Fibroblast of upper back skin (primary cell): ENCODE measurements at places on chromosomes 6 and 20.
A peak's percentile ranks its signal among the peaks of the same experiment; 100 is the strongest.

DNA sequence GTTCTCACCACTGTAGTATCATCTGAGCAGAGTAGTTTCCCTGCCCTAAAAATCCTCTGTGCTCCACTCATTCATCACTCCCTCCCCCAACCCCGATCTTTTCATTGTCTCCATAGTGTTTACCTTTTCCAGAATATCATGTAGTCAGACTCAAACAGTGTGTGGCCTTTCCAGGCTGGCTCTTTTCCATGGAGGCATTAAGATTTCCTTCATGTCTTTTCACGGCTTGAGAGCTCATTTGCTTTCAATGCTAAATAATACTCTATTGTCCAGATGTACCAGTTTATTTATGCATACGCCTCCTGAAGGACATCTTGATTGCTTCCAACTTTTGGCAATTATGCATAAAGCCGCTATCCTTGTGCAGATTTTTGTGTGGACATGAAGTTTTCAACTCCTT lies 235.8 kb downstream of the PHACTR1 start:
- no peak for DNase-seq

GRCh38 chr20:4170621-4171537 lies 155.5 kb upstream of the RNF24 start:
- DNase-seq: no peak

DNA sequence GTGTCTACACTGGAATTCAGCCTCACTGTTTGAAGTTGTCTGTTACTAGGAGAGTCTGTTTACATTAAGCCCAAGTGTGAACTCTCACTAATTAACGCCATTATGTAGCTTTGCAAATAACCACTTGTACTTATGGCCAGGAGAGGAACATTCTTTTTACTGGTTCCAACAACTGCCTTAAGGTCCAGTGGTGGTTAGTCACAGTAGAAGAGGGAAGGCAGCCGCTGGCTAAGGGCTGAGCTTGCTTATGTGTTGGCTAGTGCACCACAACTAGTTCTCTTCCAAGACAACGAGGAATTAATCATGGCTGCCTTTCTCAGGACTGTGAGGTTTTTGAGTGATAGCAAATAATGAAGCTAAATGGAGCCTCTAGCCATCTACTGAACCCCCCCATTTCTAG lies 14.9 kb upstream of the SLC22A23 start:
- DNase-seq: peak; percentile 44

- no peak for DNase-seq
Observed at GRCh38 chr6:33975661-33976436, 170.0 kb downstream of the GRM4 start.

DNA sequence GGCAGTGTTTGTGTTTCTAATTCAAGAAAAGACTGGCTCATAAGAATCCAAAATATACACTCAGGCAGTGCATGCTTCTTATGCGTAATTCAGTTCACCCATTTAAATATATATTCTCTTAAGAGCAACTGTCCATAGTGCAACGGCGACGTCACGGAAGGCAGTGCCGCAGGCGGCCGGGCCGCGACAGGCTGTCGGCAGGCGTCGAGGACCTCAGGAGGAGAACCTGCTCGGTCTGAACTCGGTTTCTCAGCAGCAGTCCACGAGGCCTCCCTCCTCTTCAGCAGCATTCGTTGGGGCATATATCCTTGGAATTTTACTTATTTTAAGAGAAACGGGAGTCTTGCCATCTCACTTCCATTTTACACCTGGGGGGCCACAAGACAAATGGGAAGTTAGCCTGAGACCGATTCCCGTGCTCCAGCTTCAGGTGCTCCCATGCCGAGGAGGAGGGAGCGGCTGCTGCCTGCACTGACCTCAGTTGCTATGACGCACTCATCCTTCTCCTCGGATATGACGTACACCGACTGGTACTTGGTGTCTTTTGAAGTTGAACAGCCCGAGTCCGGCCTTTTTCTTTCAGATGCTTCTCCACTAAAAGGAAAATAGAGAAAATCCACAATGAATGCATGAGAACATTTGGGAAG lies 8.2 kb downstream of the DLL1 start:
- DNase-seq: no peak

GRCh38 chr6:151205721-151206600 lies 33.8 kb upstream of the AKAP12 start:
- no peak for DNase-seq

- DNase-seq: peak; percentile 13
Observed at GRCh38 chr20:34997131-34997561, 41.5 kb downstream of the MYH7B start.

DNA sequence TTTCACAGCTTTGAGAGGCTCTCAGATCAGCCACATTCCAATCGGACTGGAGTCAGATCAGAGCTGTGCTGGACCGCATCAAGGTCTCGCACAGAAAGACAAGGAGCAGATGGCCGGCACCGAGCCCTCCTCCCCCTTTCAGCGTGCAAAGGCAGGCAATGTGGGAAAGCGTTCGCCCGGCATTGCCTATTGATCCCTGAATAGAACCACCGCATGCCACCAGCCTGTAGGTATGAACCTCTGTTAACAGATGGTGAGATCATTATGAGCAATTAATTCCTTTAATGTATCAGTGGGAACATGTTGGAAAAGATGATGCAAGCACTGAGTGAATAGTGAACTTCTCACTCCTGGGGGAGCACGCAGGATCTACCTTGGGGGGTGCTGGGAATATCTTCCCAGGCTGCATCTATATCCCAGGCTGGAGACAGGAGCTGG lies 117.5 kb upstream of the ID4 start:
- peak; percentile 81 for DNase-seq

DNA sequence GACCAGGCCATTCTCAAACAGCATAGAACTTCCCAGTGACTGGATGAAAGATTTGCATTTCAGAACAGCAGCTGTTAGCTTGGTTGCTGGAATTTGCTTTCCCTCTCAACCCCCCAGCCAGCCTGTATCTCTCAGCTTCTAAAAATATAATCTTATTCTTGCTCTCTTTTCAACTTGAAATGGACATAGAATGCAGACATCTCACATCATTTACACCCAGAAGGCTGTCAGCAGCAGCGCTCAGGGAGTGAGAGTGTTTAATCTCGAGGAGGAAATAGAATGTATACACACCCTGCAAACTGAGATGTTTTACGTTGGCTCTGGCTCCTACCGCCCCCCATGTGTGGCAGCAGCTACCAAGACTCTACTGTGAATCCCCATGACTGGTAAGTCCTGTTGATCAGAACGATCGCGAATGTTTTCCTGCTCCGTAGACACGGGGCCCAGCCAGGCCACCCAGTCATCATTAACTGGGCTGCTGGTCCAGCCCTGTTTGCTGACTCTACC lies 163.4 kb upstream of the SLC24A3 start:
- no peak for DNase-seq

GRCh38 chr6:1802491-1803395 lies 193.0 kb downstream of the FOXC1 start:
- DNase-seq: peak; percentile 16

- no peak for DNase-seq
Observed at GRCh38 chr6:170367241-170367640, 60.7 kb downstream of the FAM120B start.

- DNase-seq: peak; percentile 27
Observed at GRCh38 chr6:87391334-87391733, 16.4 kb upstream of the CFAP206 start.

DNA sequence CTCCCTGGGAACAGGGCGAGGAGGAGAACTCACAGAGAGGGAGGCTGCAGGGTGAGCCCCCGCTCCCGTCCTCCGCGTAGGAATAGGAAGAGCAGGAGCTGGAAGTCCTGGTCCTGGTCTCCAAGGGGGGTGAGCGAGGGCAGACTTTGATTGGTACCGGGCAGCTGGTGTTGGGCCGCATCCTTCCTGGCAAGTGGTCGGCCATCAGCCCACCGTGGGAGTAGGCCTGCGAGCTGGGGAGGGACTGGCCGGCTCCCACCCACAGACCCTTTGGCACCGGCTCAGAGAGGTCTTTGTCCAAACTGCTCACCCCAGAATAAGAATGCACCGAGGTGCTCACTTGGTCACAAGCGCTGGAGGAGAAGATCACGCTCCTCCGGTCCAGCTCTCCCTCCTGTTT lies 56.2 kb downstream of the GJA10 start:
- DNase-seq: no peak

GRCh38 chr6:71292001-71292400 lies 3.4 kb downstream of the OGFRL1 start:
- DNase-seq: no peak
